Ammon's horn (tissue), 1 donor: ENCODE measurements at places on chromosomes 5 and 9.

DNA sequence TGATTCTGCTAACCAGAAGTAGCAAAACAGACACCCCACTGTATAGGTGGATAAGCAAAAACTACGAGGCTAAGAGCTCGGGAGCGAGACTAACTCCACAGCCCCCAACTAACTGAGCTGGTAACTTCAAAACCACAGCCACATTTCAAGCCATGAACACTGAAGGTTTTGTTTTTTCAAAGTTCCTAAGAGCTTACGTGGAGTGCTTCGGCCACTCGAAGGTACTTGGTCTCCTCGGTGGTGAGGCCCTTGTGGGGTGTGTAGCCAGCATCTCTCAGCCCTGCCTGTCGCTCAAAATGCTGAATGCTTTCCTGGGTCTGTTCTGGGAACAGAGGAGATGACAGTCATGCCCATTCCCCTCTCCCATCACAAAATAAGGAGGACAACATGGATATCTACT, 11.1 kb downstream of the KIAA1191 start:
- DNase-seq = no peak

DNA sequence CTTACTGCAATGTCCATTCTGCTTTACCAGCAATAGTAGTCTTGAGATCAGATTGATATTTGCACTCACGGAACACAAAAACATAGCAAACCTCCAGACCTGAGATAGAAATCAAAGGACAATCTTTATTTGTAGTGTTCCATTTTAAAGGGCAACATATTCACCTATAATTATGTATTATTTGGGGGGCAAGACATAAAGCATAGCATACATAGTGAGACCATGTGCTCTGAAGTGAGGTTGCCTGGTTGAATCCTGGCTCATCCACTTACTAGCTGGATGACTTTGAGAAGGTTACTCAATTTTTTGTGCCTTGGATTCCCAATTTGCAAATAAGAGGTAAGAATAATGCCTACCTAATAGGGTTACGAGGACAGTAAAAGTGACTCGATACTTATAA, at the start of gene OR1B1:
OR1B1 (minus strand) TSS at position 101 of the 400 bp plus-strand sequence.
- DNase-seq = no peak

GRCh38 chr5:4541334-4541733, 598.8 kb upstream of the ADAMTS16 start:
- no peak for DNase-seq

GRCh38 chr9:84206801-84207370, 133.7 kb downstream of the SLC28A3 start:
- no peak for DNase-seq

DNA sequence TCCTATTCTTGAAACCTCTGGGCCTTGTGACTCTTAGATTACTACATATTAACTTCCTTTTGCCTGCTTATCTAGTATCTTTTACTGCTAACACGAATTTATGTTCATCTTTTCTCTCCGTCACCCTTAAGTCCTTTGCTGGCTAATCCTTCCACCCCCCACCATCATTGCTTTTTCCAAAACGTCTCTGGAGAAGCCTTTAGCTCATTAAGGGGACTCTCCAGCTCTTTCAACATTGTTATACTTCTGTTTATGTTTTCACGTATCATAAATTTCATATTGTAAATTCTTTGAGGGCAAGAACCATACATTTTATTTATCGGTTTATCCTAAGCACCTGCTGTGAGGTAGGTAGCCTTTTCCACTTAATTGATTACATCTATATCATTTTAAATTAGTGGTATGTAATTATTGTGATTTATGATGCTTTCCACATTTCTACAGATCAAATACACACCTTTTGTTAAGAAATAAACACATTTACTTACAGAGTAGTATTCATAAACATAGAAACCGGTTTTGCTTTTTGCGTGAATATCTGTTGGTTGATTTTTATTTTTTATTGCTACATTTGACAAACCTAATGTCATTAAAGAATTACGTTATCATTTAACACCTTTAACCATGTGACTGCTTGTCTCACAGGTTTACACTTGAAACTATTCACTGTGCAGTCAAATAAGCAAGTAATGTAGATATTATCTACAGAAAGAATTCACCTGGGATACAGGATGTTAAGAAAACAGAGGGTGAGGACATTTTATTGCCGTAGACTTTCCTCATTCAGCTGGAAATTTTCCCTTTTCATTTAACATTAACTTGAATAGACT, 15.4 kb upstream of the SNX2 start:
- no peak for DNase-seq

DNA sequence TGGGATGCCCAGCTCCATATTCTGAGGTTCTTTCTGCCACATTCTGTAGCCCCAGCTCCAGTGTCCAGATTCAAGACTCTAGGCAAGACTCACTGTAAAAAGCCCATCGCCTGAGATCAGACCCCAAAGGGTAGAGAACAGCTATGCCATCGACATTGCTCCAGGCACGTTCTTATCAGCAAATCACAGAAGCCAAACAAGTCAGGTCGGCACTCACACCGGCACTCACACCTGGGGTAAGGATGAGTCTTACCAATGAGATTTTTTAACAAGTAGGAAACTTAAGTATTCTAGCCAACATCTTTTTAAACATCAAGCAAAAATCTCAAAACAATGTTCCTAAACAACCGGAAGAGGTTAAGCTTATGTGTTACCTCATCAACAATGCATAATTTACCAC, 2.4 kb downstream of the CDKN2AIPNL start:
- no peak for DNase-seq

- DNase-seq = peak; percentile 55
Measured at GRCh38 chr9:105413525-105413924, 34.3 kb upstream of the FSD1L start.

DNA sequence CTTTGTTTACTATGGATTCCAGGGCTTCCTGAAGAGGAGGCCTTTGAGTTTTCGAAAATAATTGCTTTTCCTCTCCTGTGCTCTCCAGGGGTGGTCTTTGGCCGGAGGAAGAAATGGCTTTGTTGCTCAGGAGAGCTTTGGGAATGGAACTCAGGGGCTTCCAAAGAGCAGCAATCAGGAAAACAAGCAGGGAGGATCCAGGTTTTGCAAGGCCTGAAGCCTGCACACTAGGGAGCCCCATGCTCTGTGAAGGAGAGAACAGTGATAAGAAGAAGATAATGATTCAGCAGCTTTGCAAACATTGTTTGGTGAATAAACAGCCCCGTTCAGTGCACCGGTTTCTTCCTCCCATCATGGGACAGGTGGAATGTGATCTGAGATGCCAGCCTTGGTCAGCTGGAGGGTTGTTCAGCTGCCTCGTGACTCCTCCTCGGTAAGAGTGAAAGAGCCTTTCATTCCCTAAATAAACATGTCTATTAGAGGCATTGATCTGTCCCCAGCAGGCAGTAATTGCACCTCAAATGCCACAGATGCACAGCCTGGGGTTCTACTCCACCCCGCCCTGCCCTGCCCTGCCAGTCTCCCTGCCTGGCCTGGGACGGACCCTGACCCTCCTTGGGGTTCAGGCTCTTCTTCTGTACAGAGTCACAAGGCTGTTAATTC, 11.5 kb upstream of the ALDH1B1 start:
- DNase-seq = no peak

- DNase-seq = peak; percentile 26
Measured at GRCh38 chr9:38432922-38433510, 8.8 kb upstream of the IGFBPL1 start.

DNA sequence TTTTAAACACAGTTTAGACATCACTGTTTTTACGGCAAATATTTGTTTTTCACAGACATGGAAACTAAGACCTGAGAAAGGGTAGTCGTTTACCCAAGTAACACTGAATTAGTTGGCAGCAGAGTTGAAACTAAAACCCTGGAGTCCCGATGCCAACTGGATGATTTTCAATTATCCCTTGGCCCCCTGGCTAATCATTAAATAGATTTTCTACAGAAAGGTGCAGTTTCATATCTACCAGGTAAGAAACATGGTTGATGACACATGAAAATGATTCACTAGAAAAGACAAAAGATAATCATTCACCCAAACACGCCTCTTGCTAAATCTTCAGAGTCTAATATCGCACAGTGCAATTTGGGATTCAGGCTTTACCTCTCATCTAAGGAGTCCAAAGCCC, 136.9 kb downstream of the SEMA5A start:
- no peak for DNase-seq

GRCh38 chr5:109394806-109395205, 15.0 kb downstream of the PJA2 start:
- DNase-seq = no peak

DNA sequence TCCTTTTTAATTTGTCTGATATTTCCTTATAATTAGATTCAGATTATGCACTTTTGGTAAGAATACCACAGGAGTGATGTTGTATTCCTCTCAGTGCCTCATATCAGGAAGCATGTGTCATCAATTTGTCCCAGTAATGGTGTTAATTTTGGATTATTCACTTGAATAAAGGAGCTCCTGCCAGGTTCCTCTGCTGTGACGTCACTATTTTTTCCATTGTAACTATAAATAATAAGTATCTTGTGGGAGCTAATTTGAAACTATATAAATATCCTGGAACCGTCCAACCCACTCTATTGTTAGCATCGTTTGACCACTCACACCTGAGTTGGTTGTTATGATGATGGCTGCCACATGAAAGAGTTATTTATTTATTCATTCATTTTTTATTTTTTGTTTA, 107.9 kb downstream of the INVS start:
- no peak for DNase-seq

- peak; percentile 35 for DNase-seq
Measured at GRCh38 chr5:32254881-32255539, 57.7 kb downstream of the MTMR12 start.

DNA sequence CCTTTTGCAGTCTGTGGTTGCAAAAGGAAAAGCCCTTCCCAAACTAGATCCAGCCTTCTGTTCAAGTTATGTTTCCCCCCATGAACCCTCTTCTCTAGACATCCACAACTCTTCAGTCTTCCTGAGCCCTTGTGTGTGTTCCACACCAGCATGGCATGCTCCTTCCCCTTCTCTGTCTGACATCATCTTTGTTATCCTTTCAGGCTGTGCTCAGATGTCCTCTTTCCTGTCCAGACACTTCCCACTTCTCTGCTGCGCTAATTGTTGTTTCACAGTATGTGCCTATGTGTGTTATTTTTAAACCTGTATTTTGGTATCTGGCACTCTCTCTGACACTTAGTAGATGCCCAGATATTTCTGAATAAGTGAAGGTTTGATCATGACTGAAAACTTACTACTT, 38.2 kb downstream of the FOCAD start:
- peak; percentile 68 for DNase-seq

GRCh38 chr5:114948986-114949621, 220.6 kb downstream of the TRIM36 start:
- peak; percentile 33 for DNase-seq

DNA sequence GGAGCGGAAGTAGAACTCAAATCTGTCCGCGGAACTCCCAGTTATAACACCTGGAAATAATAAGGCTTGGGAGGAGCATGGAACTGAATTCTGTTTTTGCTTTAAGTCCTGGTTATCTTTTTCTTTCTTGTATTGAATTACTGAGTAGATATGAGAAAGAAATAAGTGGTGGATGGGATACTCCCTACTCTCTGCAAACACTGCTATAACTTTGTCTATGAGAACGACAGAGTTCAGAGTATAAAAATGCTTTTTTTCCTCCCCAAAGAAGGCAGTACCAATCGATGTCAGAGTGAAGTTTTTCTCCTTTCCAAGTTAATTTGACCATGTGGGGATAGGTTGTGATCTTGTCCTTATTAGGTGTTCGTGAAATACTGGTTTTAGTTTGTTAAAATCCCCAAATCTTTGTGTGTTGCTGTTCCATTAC, 1.2 kb downstream of the RIC1 start:
- peak; percentile 15 for DNase-seq

DNA sequence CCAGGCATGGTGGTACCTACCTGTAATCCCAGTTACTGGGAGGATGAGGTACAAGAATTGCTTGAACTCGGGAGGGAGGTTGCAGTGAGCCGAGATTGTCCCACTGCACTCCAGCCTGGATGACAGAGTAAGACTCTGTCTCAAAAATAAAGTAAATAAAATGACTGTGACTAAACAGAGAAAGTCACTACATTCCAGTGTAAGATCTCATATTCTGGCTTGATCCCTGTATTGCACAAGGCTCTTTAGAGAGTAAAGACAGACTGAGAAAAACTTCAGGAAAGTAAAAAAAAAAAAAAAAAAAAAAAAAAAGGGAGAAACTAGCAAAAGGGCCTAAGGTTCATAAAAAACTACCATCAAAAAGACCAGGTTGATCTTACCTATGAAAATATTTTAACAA, 106.6 kb upstream of the PJA2 start:
- no peak for DNase-seq

DNA sequence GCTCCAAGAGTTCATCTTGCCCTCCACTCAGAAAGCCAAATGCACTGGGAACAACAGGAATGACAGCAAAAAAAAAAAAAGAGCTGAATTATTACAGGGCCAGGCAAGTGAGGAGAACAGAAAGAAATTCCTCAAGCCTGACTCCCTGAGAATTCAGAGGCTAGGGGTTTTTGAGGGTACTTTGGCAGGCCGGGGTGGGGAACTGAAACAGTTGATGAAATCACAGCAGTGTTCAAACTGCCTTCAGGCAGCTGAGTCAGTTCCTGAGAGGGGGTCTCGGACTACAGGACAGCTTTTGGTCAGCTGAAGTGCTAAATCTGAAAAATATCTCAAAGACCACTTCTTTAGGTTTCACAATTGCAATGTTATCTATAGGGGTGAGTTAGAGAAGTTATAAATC, 419.4 kb downstream of the SEMA5A start:
- DNase-seq = no peak

DNA sequence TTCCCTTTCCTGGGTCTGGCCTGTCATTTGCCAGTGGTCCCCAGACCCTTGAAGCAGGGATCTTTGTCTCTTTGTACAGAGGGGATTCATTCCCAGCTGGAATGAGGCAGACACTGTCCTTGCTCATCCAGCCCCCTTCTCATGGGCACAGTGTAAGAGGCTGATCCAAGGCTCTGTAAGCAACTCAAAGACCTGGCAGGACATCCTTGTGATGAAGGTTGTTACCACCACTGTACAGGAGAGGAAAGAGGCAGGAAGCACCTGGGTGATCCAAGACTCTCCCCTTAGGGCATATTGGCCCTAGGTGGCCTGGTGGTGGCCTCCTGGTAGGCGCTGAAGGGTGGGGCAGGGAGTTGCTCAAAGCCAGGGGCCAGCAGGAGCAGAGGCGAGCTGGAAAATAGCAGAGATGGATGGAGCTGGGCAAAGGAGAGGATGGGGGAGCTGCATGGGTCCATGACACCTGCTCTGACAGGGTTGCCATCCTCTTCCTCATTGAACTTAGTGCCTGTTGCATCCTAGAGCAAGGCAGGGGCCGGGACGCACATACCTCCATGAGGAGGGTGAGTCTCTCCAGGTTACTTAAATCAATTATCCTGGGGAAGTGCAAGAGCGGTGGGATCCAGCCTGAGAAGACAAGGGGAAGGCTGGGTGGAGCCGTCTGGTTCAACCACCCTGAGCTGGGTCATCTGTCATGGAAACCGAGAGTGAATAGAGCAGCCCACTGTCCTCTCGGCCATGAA, 9.8 kb upstream of the GADD45G start:
- DNase-seq = no peak

GRCh38 chr5:143488381-143488780, 84.9 kb upstream of the NR3C1 start:
- no peak for DNase-seq

DNA sequence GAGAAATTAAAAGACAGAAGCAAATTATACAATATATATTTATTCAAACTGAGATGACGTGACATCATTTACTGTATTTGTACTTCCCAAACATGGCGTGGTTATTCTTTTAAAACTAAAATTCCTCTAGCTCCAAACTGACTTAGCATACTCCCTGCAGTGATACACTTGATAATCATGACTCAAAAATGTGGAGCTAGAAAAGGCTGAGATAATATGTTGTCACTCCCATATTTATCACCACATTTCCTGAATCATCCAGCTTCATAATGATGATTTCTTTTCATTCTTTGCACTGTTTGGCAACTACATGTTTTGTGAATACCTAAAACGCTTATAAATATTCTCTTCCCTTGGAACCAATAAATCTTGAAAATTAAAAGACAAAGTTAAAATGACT, 341.0 kb downstream of the EBF1 start:
- no peak for DNase-seq
